ENCODE measurements at places on chromosomes 1 and 21. TPM values are rescaled to one million over a fixed set of nuclear protein-coding genes. Genes with fewer than 3 reads are reported as not detected.

- H3K36me3 ChIP-seq, result peaks cover 6% of the 10 kb centered on the region
- no peak for DNase-seq
- H3K4me3 ChIP-seq, result no peak overlapping the region
These were observed 110.1 kb downstream of the ST3GAL3 start for GRCh38 chr1:43817304-43817939.

- no peaks in the 10 kb centered on the region for H3K27me3 ChIP-seq
- no peaks in the 10 kb centered on the region for H3K36me3 ChIP-seq
- H3K27ac ChIP-seq, result no peak overlapping the region
- no peaks in the 10 kb centered on the region for H3K4me1 ChIP-seq
These were observed 1222.1 kb upstream of the NCAM2 start for GRCh38 chr21:19776076-19776475.

- H3K27ac ChIP-seq, result no peak overlapping the region
- no peaks in the 10 kb centered on the region for H3K36me3 ChIP-seq
- DNase-seq, result no peak
- no peak overlapping the region for H3K4me3 ChIP-seq
- no peaks in the 10 kb centered on the region for H3K27me3 ChIP-seq
- no peaks in the 10 kb centered on the region for H3K4me1 ChIP-seq
These were observed 86.0 kb downstream of the SLC25A24 start for GRCh38 chr1:108114033-108114599.

- H3K36me3 ChIP-seq, result no peaks in the 10 kb centered on the region
- no peak for DNase-seq
- H3K4me1 ChIP-seq, result no peaks in the 10 kb centered on the region
- no peak overlapping the region for H3K27ac ChIP-seq
- H3K27me3 ChIP-seq, result no peaks in the 10 kb centered on the region
These were observed 1.1 kb downstream of the CCDC17 start for GRCh38 chr1:45622524-45623394.

Gene KRTAP21-2
- total RNA-seq, result not detected

DNA sequence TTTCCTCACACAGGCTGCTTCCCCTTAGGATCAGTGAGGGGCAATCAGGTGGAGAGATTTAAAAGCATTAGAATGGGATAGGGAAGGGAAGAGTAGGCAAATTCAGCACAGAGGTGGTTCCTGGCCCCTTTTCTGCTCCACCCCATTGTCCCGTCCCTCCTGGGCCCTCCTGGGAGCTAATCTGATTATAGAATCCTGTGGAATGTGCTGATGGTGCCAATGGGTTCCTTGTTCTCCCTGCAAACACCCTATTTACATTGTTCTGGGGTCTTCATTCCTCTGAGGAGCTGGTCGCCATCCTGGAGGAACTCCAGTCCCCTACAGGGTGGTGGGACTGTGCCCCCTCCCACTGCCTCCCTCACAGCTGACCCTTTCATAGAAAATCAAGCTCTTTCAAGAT is 34.4 kb upstream of the LRP8 start:
- H3K27me3 ChIP-seq, result no peaks in the 10 kb centered on the region
- H3K4me3 ChIP-seq, result no peak overlapping the region
- no peaks in the 10 kb centered on the region for H3K36me3 ChIP-seq
- peak; percentile 10 for DNase-seq

Gene CELA3A
- total RNA-seq, result not detected

Gene SDHB
- total RNA-seq, result 277 TPM

DNA sequence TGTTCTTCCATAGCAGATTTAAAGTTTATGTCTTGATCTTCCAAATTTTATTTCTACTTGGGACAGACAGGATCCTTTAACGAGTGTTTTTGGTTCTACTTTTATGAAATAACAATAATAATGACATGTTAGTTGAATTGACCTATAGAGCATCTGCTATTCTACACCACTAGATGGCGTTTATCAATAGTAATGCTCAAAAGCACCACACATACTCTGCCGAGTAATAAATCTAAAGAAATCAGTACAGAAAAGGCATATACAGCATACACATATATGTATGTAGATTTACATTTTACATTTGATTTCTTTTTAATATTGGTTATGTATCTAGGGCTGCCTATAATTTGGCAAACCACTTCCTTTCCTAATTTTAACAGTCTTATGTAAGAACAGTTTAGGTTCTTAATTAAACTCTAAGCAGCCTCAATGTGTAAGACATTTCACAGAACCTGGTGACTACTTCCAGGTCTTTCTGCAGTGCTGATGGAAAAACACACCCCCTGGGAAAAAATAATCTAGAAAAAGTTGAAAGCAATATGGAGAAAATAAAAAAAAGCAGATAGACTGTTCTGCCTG is 5.9 kb upstream of the SIPA1L2 start:
- no peaks in the 10 kb centered on the region for H3K4me1 ChIP-seq
- no peak overlapping the region for H3K4me3 ChIP-seq
- no peaks in the 10 kb centered on the region for H3K27me3 ChIP-seq
- H3K27ac ChIP-seq, result no peak overlapping the region
- no peak for DNase-seq

Gene ILDR2
- 1.6 TPM for total RNA-seq

DNA sequence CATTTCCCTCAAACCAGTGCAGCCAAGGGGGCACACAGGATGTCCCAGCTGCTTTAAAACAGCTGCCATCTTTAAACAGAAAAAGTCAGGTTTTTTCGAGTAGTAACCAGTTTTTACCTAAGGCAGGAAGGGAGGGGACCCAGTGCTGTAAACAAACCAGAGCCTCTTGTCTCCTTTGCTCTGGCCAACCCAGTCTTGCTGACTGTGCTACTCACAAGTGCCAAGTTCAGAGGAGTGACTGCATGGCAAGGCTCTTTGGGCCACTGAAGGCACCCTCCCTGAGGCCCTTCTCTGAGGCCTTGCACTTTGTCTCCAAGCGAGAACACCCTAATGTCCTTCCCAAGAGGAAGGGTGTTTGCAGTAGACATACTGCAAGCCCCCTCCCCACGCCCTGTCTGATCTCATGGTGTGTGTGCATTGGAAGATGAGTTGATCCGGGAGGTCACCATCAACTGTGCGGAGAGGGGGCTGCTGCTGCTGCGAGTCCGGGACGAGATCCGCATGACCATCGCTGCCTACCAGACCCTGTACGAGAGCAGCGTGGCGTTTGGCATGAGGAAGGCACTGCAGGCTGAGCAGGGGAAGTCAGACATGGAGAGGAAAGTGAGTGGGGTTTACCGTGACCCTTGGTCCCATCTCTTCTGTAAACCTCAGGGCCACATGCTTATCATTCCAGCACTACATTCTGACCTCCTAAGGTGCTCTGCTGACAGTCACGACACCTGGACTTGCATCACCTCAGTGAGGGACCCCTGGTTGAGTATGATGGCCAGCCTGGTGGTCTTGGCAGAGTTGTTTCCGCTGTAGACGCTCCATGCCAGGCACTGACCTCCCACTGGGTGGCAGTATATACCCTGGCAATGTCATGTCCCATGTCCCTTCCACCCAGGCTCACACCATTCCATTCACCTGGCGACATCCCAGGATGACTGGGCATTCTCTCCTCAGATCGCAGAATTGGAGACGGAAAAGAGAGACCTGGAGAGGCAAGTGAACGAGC is 4.7 kb downstream of the DNALI1 start:
- H3K4me1 ChIP-seq, result peaks cover under 1% of the 10 kb centered on the region
- no peak for DNase-seq
- H3K27me3 ChIP-seq, result no peaks in the 10 kb centered on the region
- H3K4me3 ChIP-seq, result no peak overlapping the region

GRCh38 chr1:5620997-5621396 is 371.2 kb downstream of the NPHP4 start:
- H3K27ac ChIP-seq, result no peak overlapping the region
- H3K27me3 ChIP-seq, result no peaks in the 10 kb centered on the region
- no peaks in the 10 kb centered on the region for H3K36me3 ChIP-seq
- no peaks in the 10 kb centered on the region for H3K4me1 ChIP-seq
- DNase-seq, result no peak
- no peak overlapping the region for H3K4me3 ChIP-seq

DNA sequence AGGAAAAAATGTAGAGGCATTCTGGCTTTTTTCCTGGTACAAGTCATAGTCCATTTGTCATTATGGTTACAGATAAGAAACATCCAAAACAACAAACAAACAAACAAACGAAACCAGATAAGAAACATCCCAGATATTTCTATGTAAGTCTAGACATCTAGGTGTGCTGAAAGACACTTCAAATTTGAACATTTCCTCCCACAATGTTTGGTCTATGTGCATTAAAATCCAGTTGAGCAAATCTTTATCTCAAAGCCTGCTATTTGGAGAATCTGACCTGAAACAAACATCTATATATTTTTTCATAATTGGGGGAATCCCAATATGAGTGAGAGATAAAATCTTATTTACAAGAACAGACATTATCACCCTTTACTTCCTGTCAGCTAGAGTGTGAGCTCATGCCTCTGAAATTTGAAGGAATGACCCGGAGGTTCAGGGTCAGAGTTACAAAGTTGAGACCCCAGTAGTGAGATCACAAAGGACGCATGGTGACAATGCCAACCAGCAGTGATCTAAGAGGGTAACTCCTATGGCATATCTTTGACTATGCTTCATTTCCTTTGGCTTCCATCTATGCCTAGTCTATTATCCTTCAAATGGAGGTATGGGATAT is 182.9 kb upstream of the ATP1B1 start:
- H3K36me3 ChIP-seq, result no peaks in the 10 kb centered on the region
- no peaks in the 10 kb centered on the region for H3K27me3 ChIP-seq
- H3K4me1 ChIP-seq, result no peaks in the 10 kb centered on the region
- no peak for DNase-seq

- H3K4me3 ChIP-seq, result no peak overlapping the region
- no peak overlapping the region for H3K27ac ChIP-seq
- peaks cover 95% of the 10 kb centered on the region for H3K36me3 ChIP-seq
- peak; percentile 43 for DNase-seq
- H3K27me3 ChIP-seq, result no peaks in the 10 kb centered on the region
These were observed 11.7 kb downstream of the HYI start for GRCh38 chr1:43441894-43442637.

- DNase-seq, result peak; percentile 54
- H3K4me1 ChIP-seq, result peaks cover 4% of the 10 kb centered on the region
- no peaks in the 10 kb centered on the region for H3K27me3 ChIP-seq
- H3K27ac ChIP-seq, result peak overlapping the region; percentile 72
- H3K36me3 ChIP-seq, result no peaks in the 10 kb centered on the region
These were observed 509 bp downstream of the PIK3R3 start for GRCh38 chr1:46131712-46132528.

- no peaks in the 10 kb centered on the region for H3K36me3 ChIP-seq
- H3K4me3 ChIP-seq, result no peak overlapping the region
- no peaks in the 10 kb centered on the region for H3K27me3 ChIP-seq
- no peaks in the 10 kb centered on the region for H3K4me1 ChIP-seq
- no peak overlapping the region for H3K27ac ChIP-seq
- peak; percentile 29 for DNase-seq
These were observed 42.8 kb downstream of the SLC37A1 start for GRCh38 chr21:42556476-42556875.

GRCh38 chr1:165344198-165344597 is 12.3 kb downstream of the LMX1A start:
- no peaks in the 10 kb centered on the region for H3K4me1 ChIP-seq
- DNase-seq, result no peak
- H3K36me3 ChIP-seq, result no peaks in the 10 kb centered on the region
- no peak overlapping the region for H3K4me3 ChIP-seq
- H3K27me3 ChIP-seq, result no peaks in the 10 kb centered on the region

- H3K36me3 ChIP-seq, result no peaks in the 10 kb centered on the region
- no peaks in the 10 kb centered on the region for H3K27me3 ChIP-seq
- no peak overlapping the region for H3K4me3 ChIP-seq
- no peaks in the 10 kb centered on the region for H3K4me1 ChIP-seq
- DNase-seq, result no peak
These were observed 36.0 kb upstream of the POFUT2 start for GRCh38 chr21:45323487-45324311.

Gene FCRL2
- 114 TPM for total RNA-seq

DNA sequence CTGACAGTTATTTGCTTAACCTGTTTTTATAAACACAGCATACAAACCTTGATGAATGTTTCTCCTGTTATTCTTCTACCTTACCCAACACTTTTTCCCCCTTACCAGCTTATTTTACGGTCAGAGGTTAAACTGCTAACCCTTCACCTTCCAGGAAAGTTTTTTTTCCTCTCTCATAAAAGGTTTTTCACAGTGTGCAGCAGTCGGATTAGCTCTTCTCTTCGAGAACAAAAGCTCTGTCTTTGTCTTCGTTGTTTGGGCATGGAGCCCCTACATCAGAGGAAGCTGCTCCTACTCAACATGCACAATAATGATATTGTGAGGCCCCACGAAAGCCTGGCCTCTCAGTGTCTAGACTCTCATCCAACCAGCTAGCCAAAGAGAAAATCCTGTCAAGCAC is 42.0 kb downstream of the DENND1B start:
- H3K4me1 ChIP-seq, result no peaks in the 10 kb centered on the region
- H3K36me3 ChIP-seq, result no peaks in the 10 kb centered on the region
- H3K27ac ChIP-seq, result no peak overlapping the region
- no peak overlapping the region for H3K4me3 ChIP-seq
- no peak for DNase-seq

Gene RGSL1
- not detected for total RNA-seq

DNA sequence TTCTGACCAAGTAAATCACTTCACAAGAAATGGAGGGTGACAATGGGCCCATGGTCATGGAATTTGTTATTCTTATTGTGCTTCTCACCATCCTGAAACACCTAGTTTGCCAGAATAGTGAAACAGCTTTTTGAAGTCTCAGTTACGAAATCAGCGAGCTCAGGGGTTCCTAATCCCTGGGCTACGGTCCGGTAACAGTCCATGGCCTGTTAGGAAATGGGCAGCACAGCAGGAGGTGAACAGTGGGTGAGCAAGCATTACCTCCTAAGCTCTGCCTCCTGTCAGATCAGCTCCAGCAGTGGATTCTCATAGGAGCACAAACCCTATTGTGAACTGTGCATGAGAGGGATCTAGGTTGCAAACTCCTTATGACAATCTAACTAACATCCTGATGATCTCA is 1356.3 kb downstream of the KCNT2 start:
- H3K4me3 ChIP-seq, result no peak overlapping the region
- no peak overlapping the region for H3K27ac ChIP-seq
- no peaks in the 10 kb centered on the region for H3K36me3 ChIP-seq
- H3K4me1 ChIP-seq, result no peaks in the 10 kb centered on the region
- H3K27me3 ChIP-seq, result no peaks in the 10 kb centered on the region

GRCh38 chr1:68181165-68181556 is 51.2 kb downstream of the WLS start:
- no peaks in the 10 kb centered on the region for H3K27me3 ChIP-seq
- no peaks in the 10 kb centered on the region for H3K36me3 ChIP-seq
- no peak for DNase-seq
- H3K4me1 ChIP-seq, result peaks cover 21% of the 10 kb centered on the region
- H3K4me3 ChIP-seq, result no peak overlapping the region

GRCh38 chr1:87883906-87884305 is 555.2 kb downstream of the LMO4 start:
- H3K4me3 ChIP-seq, result no peak overlapping the region
- no peak for DNase-seq
- H3K4me1 ChIP-seq, result no peaks in the 10 kb centered on the region
- no peaks in the 10 kb centered on the region for H3K27me3 ChIP-seq
- H3K36me3 ChIP-seq, result no peaks in the 10 kb centered on the region
- H3K27ac ChIP-seq, result no peak overlapping the region

Gene PTCH2
- 1.2 TPM for total RNA-seq

Measured in Peyer's patch (tissue), 4 donors.